ENCODE measurements at places on chromosomes 16 and 17.

DNA sequence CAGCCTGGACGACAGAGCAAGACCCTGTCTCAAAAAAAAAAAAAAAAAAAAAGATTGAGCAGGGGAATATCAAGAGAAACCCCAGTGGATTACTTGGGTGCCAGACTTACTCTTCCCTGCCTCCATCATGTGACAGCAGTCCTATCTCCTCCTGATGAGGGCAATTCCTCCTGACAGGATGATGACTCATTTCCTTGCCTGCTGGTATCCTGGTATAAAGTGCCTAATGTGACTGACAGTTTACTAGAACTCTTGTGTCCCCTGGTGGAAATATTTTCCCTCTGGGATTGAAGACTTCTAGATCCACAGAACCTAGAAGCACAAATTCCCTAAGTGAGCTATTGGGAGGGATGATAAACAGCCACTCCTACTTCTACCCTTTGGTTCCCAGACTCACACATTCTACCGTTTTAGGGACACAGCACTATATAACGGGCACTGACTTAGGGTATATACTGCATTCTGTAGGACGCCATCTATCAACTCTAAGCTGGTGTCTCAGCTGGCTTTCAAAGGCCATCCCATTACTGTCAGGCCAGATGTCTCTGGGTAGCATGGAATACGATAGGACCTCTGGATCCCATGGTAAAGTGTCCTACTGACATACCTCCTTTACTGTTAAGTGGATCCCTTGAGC lies 114.6 kb upstream of the MED13 start:
- no peak for DNase-seq

GRCh38 chr17:76356803-76357456 lies 3.2 kb upstream of the PRPSAP1 start:
- DNase-seq, result no peak

DNA sequence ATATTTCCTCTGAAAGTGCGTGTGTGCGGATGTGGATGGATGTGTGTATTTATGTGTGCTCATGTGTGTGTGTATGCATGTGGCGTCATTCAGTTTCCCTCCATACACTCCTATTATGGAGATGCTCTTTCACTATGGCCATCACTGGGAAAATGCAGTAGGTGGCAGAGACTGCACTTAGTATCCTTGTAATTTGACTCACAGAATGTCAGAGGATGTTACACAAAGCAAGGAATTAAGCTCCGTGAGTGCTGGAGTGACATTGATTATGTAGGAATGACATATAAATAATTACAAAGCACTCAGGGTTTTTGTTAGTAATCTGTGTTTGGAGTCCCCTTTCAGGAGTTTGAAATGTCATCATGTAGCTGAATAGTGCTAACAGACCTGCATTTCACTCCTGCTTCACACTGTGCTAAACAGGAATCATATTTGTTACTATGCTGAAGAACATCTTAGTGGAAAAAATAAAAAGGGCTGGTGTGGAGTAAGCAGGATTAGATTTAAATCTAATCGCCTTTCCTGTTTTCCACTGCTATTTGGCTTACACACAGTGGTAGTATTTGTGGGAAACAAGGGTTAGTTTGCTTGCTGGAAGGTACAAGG lies 59.6 kb downstream of the HS3ST4 start:
- no peak for DNase-seq

DNA sequence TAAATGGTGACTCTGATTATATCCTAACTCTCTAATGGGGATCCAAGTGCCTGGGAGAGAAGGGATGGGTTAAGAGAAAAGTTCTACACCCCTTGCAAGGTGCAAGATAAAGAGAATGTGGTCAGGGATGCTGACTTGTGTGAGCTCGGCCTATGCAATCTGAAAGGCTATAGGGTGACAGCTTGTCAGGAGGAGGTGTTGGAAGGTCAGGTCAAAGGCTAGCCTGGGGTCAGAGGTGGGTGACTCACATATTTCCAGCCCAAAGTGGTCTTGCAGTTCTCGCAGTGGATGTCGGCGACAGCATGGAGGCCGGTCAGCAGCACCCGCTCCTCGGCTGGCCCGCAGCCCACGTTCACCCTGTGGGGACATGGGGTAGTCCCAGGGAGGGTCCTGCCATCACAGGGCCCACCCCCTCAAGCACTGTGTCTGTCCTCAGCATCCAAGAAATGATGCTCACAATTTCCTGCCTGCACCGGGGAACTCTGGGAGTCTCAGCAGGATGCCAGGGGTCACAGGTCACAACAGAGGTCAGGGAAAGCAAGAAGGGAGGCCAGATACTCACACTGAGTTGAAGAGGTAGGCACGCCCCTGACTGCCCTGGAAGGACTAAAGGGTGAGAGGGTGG lies 1.4 kb downstream of the YPEL3 start:
- DNase-seq, result no peak

DNA sequence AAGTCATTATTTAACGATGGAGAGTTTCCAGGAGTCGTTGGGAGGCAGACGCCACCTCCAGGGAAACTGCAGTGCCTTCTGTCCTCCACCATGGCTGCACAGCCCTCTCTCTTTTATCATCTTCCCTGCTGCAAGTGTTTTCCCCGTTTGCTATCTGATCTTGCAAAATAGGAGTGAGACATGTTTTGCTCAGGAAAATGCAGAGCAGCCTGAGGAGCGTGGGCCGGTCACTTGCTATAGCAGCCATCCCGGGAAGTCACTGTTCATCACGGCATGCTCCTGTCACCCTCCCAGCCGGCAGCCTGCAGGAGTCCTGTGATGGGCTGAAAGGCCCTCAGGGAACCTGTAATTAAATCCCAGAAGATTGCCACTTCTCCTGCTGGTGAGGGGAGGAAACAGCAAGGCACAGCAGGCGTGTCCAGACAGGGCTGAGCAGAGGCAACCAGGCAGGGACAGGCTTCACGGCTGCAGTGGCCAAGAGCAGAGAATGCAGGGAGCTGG lies 143.1 kb downstream of the GSG1L start:
- no peak for DNase-seq

GRCh38 chr17:77509089-77509488 lies 368.3 kb downstream of the SEC14L1 start:
- DNase-seq, result no peak

DNA sequence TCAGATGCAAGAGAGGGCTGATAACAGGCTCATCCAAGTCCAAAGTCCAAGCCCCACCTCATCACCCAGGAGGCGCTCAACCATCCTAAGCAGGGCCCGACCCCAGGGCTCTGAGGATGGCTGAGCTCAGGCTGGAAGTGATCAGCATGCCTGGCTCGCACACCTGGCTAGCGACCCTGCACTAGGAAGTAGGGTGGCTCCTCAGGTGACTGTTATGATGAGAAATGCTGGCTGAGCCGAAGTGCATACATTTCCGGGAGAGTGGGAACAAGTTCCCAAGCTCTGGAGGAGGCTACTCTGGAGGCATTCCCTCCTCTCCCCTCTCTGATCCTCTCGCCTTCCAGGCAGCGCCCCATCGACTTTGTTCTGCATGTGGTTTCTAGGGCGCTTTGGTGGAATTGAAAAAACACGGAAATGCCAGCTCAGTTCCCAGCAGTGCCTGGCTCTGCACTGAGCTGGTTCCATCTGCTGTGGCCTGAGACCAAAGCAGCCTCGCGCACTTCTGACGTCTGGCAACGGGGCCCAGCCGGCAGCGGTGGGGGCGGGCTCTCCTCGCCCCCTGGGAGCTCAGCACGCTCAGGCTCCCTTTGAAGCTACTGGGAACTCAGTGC lies 130.3 kb downstream of the IRF8 start:
- DNase-seq, result no peak

GRCh38 chr16:61969077-61969382 lies 67.2 kb downstream of the CDH8 start:
- no peak for DNase-seq

DNA sequence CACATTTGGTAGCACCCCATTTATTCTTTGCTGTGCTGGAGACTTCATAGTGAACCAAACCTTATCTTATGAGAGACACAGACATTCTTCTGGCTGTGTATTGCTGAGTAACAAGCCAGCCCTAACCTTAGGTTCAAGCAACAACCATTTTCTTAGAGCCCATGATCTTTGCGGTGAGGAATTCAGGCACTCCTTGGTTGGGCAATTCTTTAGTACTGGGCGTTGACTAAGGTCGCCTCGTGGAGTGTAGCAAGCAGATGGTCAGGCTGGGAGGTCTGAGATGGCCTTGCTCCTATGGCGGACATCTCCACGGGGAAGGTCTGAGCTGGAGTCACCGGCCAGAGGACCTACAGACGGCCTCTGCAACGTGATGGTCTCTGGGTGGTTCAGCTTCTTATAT lies 43.1 kb downstream of the ARSG start:
- DNase-seq, result no peak

GRCh38 chr17:279331-279730 lies 73.3 kb downstream of the RPH3AL start:
- no peak for DNase-seq

- no peak for DNase-seq
These were observed 2.2 kb upstream of the CMIP start for GRCh38 chr16:81442220-81442915.

DNA sequence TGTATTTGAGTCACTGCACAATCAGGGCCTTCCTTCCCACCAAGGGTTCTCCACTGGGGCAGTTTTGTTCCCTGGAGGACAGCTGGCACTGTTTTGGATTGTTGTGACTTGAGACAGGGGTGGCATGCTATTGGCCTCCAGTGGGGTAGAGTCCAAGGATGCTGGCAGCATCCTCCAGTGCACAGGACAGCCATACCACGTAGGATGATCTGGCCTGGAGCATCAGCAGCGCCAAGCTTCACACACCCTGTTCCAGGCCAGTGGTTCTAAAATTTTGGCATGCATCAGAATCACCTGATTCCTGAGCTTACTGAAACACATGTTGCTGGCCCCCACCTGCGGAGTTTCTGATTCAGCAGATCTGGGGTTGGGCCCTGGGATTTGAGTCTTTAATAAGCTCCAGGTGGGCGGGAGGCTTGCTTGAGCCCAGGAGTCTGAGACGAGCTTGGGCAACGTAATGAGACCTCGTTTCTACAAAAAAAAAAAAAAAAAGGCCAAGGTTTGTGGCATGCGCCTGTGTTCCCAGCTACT lies 83.2 kb downstream of the MGAT5B start:
- DNase-seq, result no peak

GRCh38 chr17:72996791-72997190 lies 95.7 kb downstream of the SLC39A11 start:
- no peak for DNase-seq

GRCh38 chr16:49434733-49435132 lies 61.1 kb downstream of the C16orf78 start:
- DNase-seq, result no peak

- DNase-seq, result no peak
These were observed 270.2 kb upstream of the RPL38 start for GRCh38 chr17:73933164-73933766.

DNA sequence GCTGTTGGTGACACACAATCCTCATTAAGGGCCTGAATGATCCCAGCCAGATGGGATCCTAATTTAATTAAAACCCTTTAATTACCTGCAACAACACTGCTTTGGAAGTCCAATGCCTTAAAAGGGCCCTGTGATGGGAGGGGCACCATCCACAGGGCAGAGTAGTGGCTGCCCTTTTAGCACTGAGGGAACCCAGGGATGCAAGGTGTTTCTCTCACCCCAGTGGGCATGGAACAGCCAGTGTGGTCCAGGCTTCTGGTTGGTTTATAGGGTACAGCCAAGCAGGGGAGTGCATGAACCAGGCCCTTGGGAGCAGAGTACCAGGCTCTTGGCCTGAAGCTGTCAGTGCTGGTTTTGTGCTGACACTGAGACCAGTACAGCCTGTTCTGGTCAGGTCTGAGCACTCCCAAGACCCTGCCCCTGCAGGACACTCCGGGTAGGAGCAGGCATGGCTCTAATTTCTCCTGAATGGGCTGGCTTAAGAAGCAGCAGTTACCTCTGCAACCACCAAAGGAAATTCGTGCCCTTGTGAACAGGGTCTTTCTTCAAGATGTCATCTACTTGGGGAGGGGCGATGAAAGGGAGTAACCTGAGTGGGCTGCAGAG lies 9.9 kb downstream of the NXPH3 start:
- DNase-seq, result no peak

DNA sequence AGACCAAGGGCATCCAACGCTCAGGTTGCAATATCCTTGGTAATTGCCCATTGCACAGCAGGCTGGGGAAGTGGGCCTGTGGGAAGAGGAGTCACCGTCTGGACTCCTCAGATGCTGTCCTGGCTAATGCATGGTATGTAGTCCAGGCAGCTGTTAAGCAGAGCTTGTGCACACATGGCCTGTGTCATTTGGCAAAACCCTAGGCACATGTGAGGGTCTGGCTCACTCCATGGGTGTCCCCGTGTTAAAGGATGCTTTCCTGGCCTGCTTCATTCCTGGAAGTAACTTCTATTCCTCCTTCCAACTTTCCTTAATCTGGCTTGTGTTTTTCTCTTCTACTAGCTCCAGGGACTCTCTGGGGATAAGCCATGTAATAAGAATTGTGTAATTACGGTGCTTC lies 378.0 kb upstream of the CA10 start:
- DNase-seq, result no peak
